ENCODE measurements at places on chromosomes 13 and 19.

DNA sequence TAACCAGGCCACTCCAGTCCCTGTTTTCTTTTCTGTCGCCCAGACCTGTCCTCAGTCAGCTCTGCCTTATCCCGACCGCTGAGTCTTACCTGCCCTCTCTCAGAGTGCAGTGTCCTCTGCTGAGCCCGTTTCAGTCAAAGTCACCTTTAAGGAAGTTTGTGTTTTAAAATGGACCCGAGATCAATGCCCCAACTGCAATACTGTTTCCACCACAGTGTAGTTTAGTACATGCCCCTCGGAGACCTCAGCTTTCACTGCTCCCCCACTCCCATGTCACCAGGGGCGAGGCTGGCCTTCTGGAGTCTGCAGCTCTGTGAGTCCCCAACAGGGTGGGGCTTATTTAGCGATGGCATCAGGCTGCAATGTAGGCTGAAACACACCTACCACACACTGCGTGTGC lies 248.4 kb upstream of the TSHZ3 start:
- DNase-seq = no peak

- DNase-seq = no peak
Observed at GRCh38 chr13:52195401-52195837, 36.0 kb upstream of the NEK3 start.

DNA sequence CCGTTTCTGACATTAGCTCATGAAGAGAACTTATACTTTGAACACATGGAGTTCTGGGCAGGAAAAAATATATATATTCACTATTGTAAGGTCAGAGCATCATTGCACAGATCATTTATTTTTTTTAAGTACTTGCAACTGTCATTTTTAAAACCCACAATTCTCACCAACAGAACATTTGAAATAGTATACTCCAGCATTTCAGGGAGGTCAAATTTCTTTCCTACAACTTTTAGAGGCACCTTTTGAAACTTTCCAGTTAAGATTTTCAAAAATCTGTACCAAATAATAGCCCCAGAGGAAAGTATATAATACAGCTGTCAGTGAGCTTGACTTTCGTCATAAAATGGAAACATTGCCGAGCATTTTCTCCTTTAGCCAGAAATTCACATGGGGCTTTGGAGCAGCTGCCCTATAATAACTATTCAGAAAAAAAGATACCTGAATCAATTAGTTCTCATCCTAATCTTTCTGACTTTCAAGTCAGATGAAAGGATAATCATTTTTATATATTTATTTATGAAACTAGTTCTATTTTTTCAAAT lies 10.9 kb downstream of the KCTD12 start:
- DNase-seq = no peak

DNA sequence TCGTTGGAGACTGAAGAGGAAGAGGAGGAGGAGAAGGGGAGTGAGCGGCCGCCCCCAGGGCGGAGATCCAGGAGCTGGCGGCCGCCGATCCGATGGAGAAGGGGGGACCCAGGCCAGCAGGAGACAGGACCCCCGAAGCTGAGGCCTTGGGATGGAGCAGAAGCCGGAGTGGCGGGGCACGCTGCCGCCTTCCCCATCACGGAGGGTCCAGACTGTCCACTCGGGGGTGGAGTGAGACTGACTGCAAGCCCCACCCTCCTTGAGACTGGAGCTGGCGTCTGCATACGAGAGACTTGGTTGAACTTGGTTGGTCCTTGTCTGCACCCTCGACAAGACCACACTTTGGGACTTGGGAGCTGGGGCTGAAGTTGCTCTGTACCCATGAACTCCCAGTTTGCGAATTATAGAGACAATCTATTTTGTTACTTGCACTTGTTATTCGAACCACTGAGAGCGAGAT lies 1.8 kb downstream of the GADD45B start:
- peak; percentile 32 for DNase-seq

- DNase-seq = no peak
Observed at GRCh38 chr13:85853901-85854663, 54.9 kb upstream of the SLITRK6 start.

GRCh38 chr13:72342364-72342763 lies 385.1 kb downstream of the MZT1 start:
- no peak for DNase-seq

GRCh38 chr13:74555651-74556420 lies 421.6 kb upstream of the KLF12 start:
- no peak for DNase-seq

- no peak for DNase-seq
Observed at GRCh38 chr13:61156753-61157152, 258.9 kb downstream of the PCDH20 start.

- DNase-seq = no peak
Observed at GRCh38 chr13:90709319-90709718, 638.2 kb upstream of the MIR17HG start.

- peak; percentile 43 for DNase-seq
Observed at GRCh38 chr19:50311723-50312635, 17.2 kb downstream of the KCNC3 start.
